CD4-positive, alpha-beta T cell treated with Interleukin-2 at 100 ng/mL for 4 hours (primary cell): ENCODE measurements at places on chromosomes 7 and 10.

GRCh38 chr10:79223091-79224048, 123.9 kb upstream of the PPIF start:
- DNase-seq = no peak

GRCh38 chr7:115133248-115133647, 211.4 kb downstream of the MDFIC start:
- no peak for DNase-seq

DNA sequence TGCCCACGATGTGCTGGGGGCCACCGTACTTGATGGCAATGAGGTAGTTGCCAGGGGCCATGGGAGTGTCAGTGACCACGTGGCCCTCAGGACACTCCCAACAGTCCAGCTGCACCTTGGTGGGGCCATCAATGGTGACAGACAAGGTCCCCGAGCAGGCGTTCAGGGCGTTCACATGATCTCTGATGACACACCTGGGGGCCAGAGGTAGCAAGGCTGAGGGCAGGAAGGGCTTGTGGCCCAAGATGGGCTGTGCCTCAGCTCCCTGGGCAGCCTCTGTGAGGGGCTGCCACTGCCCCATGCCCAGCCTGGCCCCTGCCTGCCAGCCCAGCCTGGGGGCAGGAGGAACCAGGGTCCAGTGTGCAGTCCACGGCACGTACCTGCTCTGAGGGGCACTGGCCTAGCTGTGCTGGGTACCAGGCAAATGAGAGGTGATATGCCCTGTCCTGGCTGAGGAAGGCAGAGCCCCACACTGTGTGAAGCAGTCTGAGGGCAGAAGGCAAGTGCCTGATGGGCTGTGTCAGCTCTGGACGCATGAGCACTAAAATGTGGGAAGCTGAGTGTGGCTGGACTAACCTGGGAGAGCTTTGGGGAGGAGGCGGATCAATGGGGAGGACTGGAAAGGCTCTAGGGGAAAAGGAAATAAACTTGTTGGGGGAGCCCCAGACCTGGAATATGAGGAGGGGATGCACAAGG, 3.5 kb upstream of the KCP start:
- no peak for DNase-seq

DNA sequence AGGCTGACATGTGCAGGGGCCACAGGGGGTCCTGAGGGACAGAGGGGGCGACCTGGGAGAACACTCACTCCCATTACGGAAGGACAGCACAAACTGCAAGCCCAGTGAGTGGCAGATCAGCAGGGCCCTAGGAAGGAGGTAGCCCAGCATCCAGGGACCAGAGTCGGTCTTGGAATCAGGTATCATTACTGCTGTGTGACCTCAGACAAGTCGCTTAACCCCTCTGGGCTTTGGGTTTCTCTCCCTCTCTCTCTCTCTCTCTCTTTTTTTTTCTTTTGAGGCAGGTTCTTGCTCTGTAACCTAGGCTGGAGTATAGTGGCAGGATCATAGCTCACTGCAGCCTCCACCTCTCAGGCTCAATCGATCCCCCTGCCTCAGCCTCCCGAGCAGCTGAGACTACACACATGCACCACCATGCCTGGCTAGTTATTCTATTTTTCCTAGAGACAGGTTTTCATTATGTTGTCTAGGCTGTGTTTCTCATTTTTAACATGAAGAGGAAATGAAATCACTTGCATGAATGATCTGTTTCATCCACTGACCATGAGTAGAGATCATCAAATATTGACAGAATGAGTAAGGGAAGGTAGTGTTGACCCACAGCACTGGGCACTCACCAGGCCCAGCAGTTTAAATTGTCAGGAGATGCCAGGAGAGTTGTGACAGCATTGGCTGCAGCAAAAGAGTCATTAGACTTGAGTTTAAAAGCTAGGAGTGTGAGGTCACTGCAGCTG, 49.4 kb downstream of the BUB3 start:
- no peak for DNase-seq

DNA sequence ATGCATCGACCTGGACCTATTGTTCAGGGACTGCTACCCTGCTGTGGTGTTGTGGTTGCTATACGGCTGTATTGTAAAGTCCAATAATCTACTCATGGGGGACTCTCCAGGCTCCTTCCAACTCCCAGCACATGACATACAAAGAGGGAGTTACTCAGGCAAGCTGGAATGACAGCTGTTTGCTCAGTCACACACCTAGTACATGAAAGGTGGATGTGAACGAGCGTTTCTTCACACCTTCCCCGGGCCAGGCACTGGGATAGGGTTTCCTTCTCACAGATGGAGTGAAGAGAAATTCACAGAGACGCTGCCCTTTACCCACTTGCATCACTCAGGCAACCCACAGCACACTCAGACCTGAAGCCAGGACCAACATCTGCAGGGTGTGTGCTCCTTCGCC, 215.7 kb downstream of the TNS3 start:
- DNase-seq = no peak

GRCh38 chr10:50575477-50576244, 48.1 kb downstream of the SGMS1 start:
- no peak for DNase-seq

DNA sequence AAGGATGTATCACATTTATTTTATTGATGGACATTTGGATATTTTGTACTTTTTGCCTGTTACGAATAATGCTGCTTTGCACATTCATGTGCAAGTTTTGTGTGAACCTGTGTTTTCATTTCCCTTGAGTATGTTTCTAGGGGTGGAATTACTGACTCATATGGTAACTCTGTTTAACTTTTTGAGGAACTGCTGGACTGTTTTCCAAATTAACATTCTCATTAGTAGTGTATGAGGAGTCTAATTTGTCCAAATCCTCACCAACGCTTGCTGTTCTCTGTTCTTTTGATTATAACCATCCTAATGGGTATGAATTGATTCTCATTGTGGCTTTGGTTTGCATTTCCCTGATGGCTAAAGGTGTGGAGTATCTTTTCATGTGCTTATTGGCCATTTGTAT, 3.2 kb downstream of the WDR11 start:
- DNase-seq = no peak

GRCh38 chr10:42783181-42783549, 570 bp downstream of the BMS1 start:
- peak; percentile 35 for DNase-seq

GRCh38 chr10:22544325-22545068, 169.9 kb downstream of the PIP4K2A start:
- DNase-seq = no peak

DNA sequence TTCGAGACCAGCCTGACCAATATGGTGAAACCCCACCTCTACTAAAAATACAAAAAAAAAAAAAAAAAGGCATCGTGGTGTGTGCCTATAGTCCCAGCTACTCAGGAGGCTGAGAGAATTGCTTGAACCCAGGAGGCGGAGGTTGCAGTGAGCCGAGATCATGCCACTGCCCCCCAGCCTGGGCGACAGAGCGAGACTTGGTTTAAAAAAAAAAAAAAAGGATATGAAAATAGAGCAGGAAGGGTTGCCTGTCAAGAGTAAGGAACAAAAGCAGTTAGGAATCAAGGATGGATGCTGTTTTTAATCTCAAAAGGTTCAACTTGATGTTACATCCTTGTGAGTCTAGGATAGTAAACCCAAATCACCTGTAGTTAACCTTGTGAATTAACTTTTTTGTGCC, 11.8 kb upstream of the ASCC1 start:
- no peak for DNase-seq

- DNase-seq = no peak
Observed at GRCh38 chr7:111846898-111847297, 284.6 kb upstream of the IMMP2L start.

GRCh38 chr7:117605712-117606111, 125.9 kb downstream of the CFTR start:
- DNase-seq = no peak

- DNase-seq = no peak
Observed at GRCh38 chr7:125670926-125671572, 741.4 kb upstream of the POT1 start.

DNA sequence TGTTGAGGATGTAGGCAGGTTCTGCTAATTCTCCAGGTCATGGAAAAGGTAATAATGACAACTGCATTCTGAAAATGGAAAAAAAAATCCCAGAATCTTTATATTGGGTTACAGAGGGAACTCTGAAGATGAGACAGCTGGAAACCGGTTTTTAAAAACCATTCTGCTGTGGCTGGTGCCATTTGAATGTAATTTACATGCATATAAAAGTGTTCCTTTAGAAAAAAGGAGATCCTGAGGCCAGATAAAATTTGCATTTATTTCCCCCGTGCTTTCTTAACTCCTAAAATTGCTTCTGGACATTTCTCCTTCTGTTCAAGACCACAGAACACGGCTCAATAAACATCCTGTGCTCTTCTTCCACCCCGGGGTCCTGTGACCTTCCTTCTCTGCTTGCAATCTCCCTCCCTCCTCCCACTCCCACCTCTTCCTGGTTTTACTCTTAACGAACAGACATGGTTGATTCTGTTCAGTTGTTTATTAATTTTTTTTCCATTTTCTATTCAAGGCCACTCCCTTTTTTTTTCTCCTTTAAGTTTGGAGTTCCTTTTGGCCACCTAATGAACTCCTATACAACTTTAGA, 41.6 kb downstream of the SH2D4B start:
- no peak for DNase-seq

GRCh38 chr7:40493609-40494051, 358.8 kb downstream of the SUGCT start:
- DNase-seq = no peak

GRCh38 chr10:70274643-70275042, 9.2 kb downstream of the NPFFR1 start:
- no peak for DNase-seq

GRCh38 chr7:157413881-157414701, 77.3 kb downstream of the DNAJB6 start:
- no peak for DNase-seq

DNA sequence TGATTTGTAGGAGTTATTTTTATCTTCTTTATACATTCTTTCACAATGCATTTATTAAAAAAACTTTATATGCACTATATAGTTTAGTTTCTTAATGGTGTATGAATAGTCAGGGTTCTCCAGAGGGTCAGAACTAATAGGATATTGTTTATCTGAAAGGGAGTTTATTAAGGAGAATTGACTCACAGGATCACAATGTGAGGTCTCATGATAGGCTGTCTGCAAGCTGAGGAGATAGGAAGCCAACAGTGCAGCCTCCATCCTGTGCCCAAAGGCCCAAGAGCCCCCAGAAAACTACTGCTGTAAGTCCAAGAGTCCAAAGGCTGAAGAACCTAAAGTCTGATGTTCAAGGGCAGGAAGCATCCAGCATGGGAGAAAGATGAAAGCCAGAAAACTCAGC, 192.8 kb upstream of the AHR start:
- DNase-seq = no peak

GRCh38 chr10:79266084-79266483, 81.2 kb upstream of the PPIF start:
- DNase-seq = no peak

- no peak for DNase-seq
Observed at GRCh38 chr10:58993480-58994221, 182.8 kb upstream of the PHYHIPL start.

DNA sequence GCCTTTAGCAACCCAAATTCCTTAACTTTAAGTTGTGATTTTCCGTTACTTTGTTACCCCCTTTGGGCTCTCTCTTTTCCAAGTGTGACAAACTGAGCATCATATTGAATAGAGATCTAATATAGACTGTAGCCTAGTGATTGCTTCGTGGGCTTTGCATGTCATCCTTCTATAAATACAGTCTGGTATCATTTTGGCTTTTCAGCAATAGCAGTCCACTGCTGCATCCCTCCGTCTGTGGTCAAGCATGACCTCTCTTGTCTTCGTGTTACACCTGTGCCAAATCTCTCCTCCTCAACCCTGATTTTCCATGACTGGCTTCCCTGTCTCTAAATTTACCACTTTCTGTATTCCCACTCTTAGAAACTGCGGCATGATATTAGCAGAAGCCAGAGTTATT, 53.8 kb upstream of the AGK start:
- DNase-seq = no peak

DNA sequence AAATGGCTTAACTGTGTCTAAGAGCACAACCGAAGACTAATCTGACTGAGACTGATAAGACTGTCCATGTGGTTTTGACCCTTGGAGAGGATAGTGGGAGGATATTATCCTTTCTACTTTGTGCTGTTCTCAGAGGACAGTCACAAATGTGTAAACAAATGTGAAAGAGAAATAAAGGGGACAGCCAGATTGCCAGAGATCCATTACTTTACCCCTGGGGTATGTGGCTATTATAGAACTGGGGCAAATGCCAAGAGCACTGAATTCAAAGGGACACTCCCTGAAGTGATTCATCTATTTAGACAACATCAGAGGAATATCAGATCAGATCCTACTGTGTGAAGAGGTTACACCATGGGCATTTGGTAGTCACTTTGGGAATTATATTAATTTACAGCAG, 154.7 kb downstream of the RNLS start:
- DNase-seq = no peak

- no peak for DNase-seq
Observed at GRCh38 chr7:47195641-47196040, 386.3 kb downstream of the TNS3 start.

DNA sequence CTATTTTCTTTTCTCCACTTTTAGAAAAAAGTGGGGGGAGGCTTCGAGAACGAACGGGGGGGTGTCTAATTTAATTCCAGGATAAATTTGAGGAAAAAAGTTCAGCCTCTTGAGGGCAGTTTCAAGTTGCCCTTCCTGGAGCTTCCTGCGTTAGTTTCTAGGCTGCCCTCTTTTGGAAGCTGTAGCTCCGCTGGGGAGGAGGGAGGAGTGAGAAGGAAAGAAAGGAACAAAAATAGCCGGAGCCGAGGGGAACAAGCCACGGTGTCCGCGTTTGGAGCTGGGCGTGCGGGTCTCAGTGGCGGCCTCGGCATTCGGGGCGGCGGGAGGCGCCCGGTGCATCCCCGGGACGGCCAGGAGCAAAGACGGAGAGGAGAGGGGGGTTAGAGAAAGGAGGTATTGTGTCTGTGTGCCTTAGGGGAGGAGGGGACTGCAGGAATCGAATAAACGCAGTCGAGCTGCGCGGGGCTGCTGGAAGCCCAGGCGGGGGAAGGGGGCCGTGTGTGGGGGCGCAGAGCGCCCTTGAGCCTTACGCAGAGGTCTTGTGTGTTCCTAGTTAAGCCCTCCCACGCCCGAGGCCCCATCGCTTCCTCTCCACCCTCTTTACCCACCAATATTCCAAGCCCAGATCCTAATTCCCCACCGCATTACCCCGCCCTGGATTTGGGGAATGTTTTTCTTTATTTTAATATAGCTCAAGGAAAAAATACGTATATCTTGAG, 2.0 kb upstream of the TNRC18 start:
- no peak for DNase-seq

- DNase-seq = peak; percentile 33
Observed at GRCh38 chr10:113854761-113855588, 514 bp downstream of the NHLRC2 start.

- no peak for DNase-seq
Observed at GRCh38 chr10:112092519-112092918, 91.0 kb downstream of the GPAM start.

DNA sequence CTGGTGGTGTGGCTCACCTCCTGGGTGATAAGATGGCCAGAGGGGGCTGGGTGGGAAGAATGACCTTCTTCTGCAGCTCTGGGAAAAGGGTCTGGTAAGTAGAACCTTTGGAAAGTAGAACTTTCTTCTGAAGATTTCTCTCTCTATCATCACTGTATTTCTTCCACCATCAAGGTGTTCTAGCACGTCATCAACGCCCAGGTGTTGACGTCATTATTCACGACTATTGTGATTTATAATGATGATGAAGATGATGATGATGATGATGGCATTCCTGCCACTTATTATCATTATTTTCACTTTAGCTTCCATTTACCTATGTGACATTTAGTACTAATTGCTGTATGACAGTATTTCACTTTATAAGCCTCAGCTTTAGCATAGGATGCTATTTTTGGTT, 525.6 kb upstream of the ADARB2 start:
- DNase-seq = no peak

- no peak for DNase-seq
Observed at GRCh38 chr10:21157664-21158063, 260.6 kb upstream of the NEBL start.
